ENCODE measurements at places on chromosomes 7 and 10. TPM values are rescaled to one million over a fixed set of nuclear protein-coding genes. Genes with fewer than 3 reads are reported as not detected.

GRCh38 chr10:119221666-119222065, 14.3 kb downstream of the GRK5 start:
- no peaks in the 10 kb centered on the region for H3K36me3 ChIP-seq
- no peaks in the 10 kb centered on the region for H3K27me3 ChIP-seq
- H3K4me1 ChIP-seq = peaks cover 40% of the 10 kb centered on the region
- H3K27ac ChIP-seq = peak overlapping the region; percentile 68
- no peak for DNase-seq

GRCh38 chr10:30749385-30749784, 119.8 kb upstream of the LYZL2 start:
- H3K27me3 ChIP-seq = no peaks in the 10 kb centered on the region
- no peak overlapping the region for H3K4me3 ChIP-seq
- DNase-seq = no peak
- no peak overlapping the region for H3K27ac ChIP-seq

- no peaks in the 10 kb centered on the region for H3K36me3 ChIP-seq
- H3K4me1 ChIP-seq = peaks cover 9% of the 10 kb centered on the region
Measured at GRCh38 chr10:103720328-103720963, 134.9 kb downstream of the SH3PXD2A start.

- no peak overlapping the region for H3K4me3 ChIP-seq
- no peaks in the 10 kb centered on the region for H3K36me3 ChIP-seq
- no peak for DNase-seq
- H3K4me1 ChIP-seq = peaks cover 12% of the 10 kb centered on the region
- no peak overlapping the region for H3K27ac ChIP-seq
- H3K27me3 ChIP-seq = no peaks in the 10 kb centered on the region
Measured at GRCh38 chr10:128901236-128901635, 565.8 kb upstream of the MGMT start.

The CHAT gene
- polyA plus RNA-seq = not detected

- H3K27ac ChIP-seq = no peak overlapping the region
- no peaks in the 10 kb centered on the region for H3K27me3 ChIP-seq
- no peaks in the 10 kb centered on the region for H3K36me3 ChIP-seq
- DNase-seq = no peak
- H3K4me1 ChIP-seq = peaks cover 31% of the 10 kb centered on the region
Measured at GRCh38 chr10:4107285-4107851, 322.4 kb upstream of the KLF6 start.

DNA sequence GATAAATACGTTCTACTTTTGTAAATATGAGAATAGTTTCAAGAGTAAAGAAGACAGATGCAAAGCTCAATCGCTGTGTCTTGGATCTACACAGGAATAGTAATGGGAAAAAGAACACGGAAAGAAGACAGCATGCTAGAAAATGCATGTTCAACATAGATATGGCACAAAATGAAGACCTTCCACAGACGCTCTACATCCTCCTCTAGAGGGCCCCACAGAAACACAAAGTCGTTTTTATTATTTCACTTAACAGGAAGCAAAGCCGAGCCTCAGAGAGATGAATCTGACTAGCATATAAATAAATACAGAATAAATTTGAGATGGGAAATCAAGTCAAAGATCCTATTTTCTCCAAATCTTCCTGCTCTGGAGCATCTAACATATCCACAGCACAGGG, 292.6 kb downstream of the PARD3 start:
- H3K27me3 ChIP-seq = no peaks in the 10 kb centered on the region
- no peaks in the 10 kb centered on the region for H3K36me3 ChIP-seq
- no peak for DNase-seq
- peaks cover 12% of the 10 kb centered on the region for H3K4me1 ChIP-seq
- H3K27ac ChIP-seq = no peak overlapping the region
- no peak overlapping the region for H3K4me3 ChIP-seq

DNA sequence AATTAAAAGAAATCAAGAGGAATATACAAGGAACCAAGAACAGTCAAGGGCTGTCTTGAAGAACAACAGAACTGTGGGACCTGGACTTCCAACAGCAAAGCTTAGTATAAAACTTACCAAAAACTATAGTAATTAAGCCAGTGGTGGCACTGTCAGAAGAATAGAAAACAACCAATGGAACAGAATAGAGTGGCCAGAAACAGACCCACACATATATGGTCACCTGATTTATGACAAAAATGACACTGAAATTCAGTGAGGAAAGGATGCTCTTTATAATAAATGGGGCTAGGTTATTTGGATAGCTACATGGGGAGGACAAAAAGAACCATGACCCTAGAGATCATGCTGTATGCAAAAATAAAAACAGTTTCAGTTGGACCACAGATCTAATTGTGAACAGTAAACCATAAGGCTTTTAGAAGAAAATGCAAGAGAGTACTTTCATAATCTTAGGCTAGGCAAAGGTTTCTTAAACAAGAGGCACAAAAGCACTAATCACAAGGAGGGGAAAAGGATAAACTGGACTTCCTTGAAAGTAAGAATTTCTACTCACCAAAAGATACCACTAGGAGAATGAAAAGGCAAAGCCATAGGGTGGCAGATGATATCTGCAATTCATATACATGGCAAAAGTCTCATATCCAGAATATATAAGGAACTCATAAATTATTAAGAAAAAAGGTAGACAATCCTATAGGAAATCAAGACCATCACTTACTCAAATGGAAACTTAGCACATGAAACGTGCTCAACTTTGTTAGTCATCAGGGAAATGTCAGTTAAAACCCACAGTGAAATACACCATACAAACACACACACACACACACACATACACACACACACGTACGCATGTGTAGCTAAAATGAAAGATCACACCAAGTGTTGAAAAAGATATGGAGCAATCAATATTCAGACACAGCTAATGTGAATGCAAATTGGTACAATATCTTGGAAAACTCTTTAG, 20.8 kb downstream of the HYCC1 start:
- H3K36me3 ChIP-seq = no peaks in the 10 kb centered on the region
- no peak for DNase-seq
- peaks cover 4% of the 10 kb centered on the region for H3K4me1 ChIP-seq
- no peaks in the 10 kb centered on the region for H3K27me3 ChIP-seq

GRCh38 chr7:25361863-25362262, 133.6 kb upstream of the NPVF start:
- H3K36me3 ChIP-seq = no peaks in the 10 kb centered on the region
- no peak overlapping the region for H3K4me3 ChIP-seq
- H3K4me1 ChIP-seq = no peaks in the 10 kb centered on the region
- H3K27me3 ChIP-seq = no peaks in the 10 kb centered on the region

GRCh38 chr7:28024786-28025334, 155.7 kb downstream of the JAZF1 start:
- H3K36me3 ChIP-seq = no peaks in the 10 kb centered on the region
- no peak overlapping the region for H3K4me3 ChIP-seq
- no peaks in the 10 kb centered on the region for H3K4me1 ChIP-seq

The ASIC3 gene
- polyA plus RNA-seq = 38.8 TPM

- H3K27me3 ChIP-seq = no peaks in the 10 kb centered on the region
- no peak overlapping the region for H3K4me3 ChIP-seq
- H3K27ac ChIP-seq = no peak overlapping the region
Measured at GRCh38 chr7:104950754-104951153, 63.3 kb upstream of the KMT2E start.

The AKR1C1 gene
- 23.7 TPM for polyA plus RNA-seq

GRCh38 chr10:51485668-51486067, 213.7 kb downstream of the CSTF2T start:
- DNase-seq = no peak
- no peaks in the 10 kb centered on the region for H3K27me3 ChIP-seq

GRCh38 chr7:135801045-135801693, 52.6 kb upstream of the FAM180A start:
- no peaks in the 10 kb centered on the region for H3K27me3 ChIP-seq
- no peak overlapping the region for H3K27ac ChIP-seq
- no peaks in the 10 kb centered on the region for H3K36me3 ChIP-seq

DNA sequence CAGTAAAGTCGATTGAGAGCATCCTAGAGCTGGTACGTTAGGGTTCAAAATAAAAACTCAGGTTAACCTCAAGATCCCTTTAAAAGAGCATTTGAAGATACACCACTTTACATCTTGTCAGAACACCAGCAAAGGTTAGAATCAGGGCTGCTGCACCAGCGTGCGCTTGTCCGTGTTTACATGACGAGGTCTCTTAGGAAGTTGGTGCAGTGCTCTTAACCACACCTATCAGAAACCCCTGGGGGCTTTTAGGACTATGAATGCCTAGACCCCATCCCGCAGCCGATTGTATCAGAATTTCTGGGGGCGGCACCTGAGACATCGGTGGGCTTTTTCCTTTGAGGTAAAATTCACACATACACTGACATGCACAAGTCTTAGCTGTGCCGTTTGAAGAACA, 97.6 kb downstream of the ZMYND11 start:
- H3K4me1 ChIP-seq = peaks cover 4% of the 10 kb centered on the region
- no peak overlapping the region for H3K4me3 ChIP-seq
- DNase-seq = no peak
- H3K27ac ChIP-seq = no peak overlapping the region

- H3K27ac ChIP-seq = no peak overlapping the region
- H3K27me3 ChIP-seq = no peaks in the 10 kb centered on the region
- DNase-seq = no peak
- H3K36me3 ChIP-seq = no peaks in the 10 kb centered on the region
- H3K4me1 ChIP-seq = no peaks in the 10 kb centered on the region
- H3K4me3 ChIP-seq = no peak overlapping the region
Measured at GRCh38 chr7:85583131-85583953, 396.5 kb upstream of the SEMA3D start.

GRCh38 chr10:65675236-65675635, 1250.6 kb upstream of the LRRTM3 start:
- no peak overlapping the region for H3K27ac ChIP-seq
- no peaks in the 10 kb centered on the region for H3K27me3 ChIP-seq

Data from heart right ventricle (tissue), 16 donors.